ENCODE measurements at places on chromosomes 7 and 10.
A peak's percentile ranks its signal among the peaks of the same experiment; 100 is the strongest.

- DNase-seq = no peak
Observed at GRCh38 chr10:114998993-114999392, 61.0 kb downstream of the TRUB1 start.

DNA sequence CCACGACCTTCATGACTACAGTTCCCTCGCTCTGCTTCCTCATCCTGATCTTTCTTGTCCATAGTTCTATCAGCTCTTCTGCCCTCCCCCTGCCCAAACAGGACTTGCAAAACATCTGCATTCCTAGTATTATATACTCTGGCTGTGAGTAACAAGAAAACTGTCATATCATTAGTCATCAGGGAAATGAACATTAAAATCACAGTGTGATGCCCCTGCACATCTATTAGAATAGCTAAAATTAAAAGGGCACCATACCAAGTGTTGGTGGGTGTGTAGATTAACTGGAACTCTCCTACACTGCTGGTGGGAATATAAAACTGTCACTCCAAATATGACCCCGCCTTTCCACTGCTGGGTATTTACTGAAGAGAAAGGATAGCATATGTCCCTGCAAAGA lies 141.8 kb downstream of the C7orf25 start:
- DNase-seq = no peak

GRCh38 chr10:43076311-43076875 lies 476 bp upstream of the RET start:
- DNase-seq = no peak

GRCh38 chr10:98361131-98362025 lies 53.6 kb downstream of the PYROXD2 start:
- DNase-seq = no peak

- peak; percentile 81 for DNase-seq
Observed at GRCh38 chr7:100130608-100131453, 4.1 kb downstream of the MBLAC1 start.

DNA sequence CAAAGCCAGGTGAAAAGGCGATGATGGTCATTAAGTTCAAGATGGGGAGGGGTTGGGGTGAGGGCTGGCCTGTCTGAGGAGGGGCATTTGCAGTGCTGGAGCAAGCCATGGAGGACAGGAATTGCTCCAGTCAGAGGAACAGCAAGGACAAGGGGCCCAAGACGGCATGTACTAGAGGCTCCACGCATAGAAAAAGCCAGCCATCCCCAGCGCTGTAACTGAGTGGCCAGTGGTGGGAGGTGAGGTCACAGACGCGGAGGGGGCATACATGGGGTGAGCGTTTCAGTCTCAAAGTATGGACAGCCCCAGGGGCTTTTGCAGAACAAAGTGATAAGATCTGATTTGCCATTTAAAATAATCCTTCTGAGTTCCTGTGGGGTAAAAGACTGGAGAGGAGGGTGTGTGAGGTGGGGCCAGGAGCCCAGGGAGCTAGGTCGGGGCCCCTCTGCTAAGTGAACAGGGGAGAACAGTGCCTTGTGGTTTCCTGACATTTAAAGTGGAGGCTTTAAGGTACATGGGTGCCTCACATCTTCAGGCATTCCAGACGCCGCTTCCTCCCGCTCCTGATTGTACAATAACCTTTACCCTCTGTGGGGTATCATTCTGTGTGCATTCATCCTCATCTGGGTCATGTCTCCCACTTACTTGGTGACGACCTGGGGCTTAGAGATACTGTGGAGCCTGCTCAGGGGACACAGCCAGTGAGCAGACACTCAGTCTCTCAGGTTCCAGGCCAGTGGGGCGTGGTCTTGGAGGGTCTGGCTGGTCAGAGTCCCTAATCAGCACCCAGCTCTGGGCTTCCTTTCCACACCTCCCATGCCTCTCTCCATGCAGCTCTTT lies 105.6 kb upstream of the GPR26 start:
- DNase-seq = no peak

- DNase-seq = no peak
Observed at GRCh38 chr7:51543801-51544553, 227.4 kb upstream of the COBL start.

GRCh38 chr7:136267822-136268221 lies 290.7 kb upstream of the MTPN start:
- DNase-seq = no peak

GRCh38 chr7:55065079-55065478 lies 46.3 kb downstream of the EGFR start:
- DNase-seq = no peak

DNA sequence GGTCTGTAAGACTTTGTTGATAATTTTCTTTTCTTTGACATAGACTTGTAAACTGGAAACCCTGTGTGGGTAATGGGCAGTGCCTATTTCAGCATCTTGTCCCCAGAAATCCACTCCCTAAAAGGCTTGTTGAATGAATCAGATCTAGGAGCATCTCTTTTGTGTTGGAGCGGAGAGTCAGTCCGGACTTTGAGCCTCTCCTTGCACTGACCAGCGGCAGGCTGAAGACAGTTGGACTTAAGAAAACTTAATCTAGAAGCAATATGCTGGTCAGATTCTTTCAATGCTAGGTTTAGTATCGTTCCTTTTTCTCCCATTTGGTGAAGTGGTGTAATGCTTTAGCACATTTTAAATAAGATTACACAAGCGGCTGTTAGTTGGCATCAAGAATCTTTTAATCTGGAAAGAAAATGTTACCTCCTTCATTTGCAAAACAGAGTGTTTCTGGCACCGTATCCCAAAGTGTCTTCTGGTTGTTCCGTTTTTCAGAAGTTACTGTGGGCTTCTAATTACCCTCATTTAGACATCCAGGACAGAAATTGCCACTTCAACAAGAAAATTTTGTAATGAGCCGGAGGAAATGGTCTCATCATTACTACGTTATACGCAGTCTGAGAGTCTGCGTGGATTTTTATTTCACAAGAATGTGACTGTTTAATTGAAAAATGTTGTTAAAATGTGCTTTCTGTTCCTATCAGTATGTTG lies 74.7 kb downstream of the CUX1 start:
- DNase-seq = no peak

DNA sequence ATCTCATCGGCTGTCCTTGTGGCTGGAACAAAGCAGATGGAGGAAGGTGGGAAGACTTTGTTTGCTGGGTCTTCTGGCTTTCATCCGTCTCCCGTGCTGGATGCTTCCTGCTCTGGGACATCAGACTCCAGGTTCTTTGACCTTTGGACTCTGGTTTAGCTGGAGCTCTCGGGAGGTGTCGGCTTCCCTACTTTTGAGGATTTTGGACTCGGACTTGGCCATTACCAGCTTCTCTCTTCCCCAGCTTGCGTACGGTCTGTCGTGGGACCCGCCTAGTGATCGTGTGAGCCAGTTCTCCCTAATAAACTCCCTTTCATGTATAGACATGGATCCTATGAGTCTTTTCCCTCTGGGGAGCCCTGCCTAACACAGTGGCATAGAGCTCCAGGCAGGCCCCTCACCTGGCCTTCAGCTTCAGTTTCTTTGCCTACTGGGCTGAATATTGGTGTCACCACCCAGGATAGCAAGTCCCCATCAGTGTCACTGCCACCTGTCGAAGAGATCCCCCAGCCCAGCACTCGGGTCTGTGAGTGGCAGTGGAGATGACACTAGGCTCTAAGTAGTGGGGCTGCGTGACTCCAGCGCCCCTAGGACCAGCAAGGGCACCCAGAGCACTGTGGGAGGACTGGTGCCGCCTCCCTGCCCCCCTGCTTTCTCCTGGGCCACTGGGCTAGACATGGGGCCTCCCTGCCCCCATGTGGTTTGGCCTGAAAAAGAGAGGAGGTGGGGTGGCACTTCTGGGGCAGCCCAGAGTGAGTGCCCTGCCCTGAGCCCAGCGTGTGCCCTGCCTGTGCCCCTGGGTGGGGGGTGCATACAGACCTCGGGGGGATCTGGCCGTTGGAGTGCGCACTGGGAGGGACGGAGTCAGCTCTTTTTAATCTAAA lies 135.6 kb downstream of the LHPP start:
- peak; percentile 14 for DNase-seq

GRCh38 chr10:3748484-3748883 lies 36.5 kb downstream of the KLF6 start:
- no peak for DNase-seq

Measured in CD8-positive, alpha-beta memory T cell (primary cell).